Activated naive CD4-positive, alpha-beta T cell treated with anti-CD3 and anti-CD28 coated beads, Interleukin-2, amount 50 U/mL, for 72 hours (primary cell): ENCODE measurements at places on chromosomes 12 and 14. TPM values are rescaled to one million over a fixed set of nuclear protein-coding genes. Genes with fewer than 3 reads are reported as not detected.

- no peak for DNase-seq
Measured at GRCh38 chr14:26377150-26377549, 220.7 kb downstream of the NOVA1 start.

DNA sequence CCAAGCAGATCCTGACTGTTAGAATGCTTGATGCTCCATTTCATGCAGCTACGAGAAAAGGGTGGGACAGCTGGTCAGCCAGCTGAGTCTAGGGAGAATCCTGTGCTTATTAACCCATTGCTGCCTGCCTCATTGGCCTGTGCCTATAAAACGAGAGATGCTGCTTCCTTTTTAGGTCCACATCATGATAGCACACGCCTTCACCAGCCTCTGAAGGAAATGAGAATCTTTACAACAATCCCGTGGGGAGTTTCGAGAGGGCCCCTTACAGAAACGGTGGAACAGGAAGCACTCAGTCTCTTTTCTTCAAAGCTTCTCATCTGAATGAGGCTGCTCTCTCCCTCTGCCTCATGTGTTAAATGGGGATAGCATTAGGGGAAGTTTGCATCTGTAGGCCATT lies 147.3 kb upstream of the RFLNA start:
- DNase-seq: no peak

The CHST11 gene
- total RNA-seq: 20.0 TPM

The SLC17A8 gene
- total RNA-seq: not detected

GRCh38 chr14:87837296-87837695 lies 155.7 kb downstream of the GALC start:
- no peak for DNase-seq

- no peak for DNase-seq
Measured at GRCh38 chr12:77087427-77087826, 22.1 kb upstream of the E2F7 start.

DNA sequence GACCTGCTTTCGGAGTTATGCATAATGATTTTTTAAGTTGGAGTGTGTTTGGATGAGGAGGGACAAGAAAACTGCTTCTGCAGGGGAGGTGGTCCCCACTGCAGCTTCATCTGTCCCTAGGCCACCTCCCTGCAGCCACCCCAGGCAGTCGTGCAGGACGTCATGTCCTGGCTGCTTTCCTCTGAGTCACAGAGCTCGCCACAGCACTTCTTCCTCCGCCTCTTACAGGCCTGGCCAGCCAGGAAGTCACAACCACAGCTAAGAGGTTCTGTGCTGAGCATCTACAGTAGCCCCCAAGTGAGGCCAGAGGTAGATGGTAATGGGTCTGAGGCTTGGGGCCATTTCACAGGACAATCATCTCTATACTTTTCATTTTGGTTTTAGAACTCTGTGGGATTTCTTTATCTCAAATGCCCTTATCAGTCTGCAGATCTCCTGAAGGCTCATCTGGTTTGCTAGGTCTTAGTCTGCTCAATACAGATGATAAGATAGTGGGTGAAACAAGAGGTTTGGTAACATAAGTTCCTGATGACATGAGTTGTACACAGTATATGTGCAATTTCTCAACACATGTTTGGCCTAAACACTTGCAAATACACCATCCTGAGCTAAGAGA lies 106.4 kb downstream of the ARF6 start:
- DNase-seq: peak; percentile 91

- no peak for DNase-seq
Measured at GRCh38 chr14:23930742-23931141, 22.8 kb upstream of the DHRS4 start.

The PDE3A gene
- not detected for total RNA-seq

The KCNMB4 gene
- 1.3 TPM for total RNA-seq

DNA sequence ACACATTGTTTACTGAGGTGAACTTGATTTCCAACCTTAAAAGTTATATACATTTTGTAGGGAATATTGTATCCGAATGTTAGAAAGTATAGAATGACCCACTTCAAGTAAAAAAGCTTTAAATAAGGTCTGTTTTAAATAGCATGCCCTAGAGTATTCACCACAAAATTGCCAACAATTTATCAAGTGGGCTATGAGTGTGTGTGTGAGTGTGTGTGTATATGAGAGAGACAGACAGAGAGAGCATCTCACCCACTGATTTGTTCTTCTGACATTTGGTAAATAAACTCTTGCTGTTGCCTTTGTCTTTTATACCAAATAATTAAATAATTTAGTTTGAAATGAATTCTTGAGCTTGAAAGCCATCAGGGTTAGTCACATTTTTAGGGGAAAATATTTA lies 29.8 kb upstream of the RAP1B start:
- DNase-seq: no peak

The SMCO2 gene
- 0.37 TPM for total RNA-seq

DNA sequence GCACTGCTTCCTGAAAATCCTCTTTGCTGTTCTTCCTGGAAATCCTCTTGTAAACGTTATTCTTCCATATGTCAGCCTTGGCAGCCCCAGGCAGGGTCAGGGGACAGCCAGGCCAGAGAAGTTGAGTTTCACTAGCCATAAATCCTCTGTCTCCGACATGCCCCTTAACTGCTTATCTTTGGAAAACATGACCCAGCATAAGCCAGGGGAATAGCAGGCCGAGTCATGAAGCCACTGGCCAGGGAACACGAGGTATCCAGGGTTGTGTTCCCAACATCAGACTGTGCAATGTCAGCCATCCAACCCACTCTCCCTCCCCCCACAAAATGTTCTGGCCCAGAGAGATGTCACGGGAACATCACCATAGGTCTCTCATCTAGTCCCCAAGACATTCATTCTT lies 453.9 kb downstream of the MED13L start:
- DNase-seq: no peak

DNA sequence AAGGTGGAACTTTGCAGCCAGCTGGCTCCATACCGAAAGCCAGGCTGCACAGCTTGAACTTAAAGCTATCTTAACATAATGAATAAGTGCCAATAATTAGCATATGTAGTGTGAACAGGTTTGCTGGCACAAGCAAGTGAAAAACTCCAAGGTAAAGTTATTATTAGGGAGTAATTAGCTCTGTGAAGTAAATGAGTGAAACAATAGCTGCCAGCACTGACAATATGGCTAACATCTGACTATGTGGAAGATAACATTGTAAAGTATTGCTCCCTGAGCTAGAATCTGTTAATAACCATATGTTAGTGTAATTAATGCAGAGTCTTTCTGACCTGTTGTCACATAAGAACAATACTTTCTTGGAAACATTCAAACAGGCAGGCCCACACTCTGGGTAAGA lies 246.4 kb downstream of the SOX5 start:
- DNase-seq: no peak

The CD63 gene
- total RNA-seq: 129 TPM

- DNase-seq: no peak
Measured at GRCh38 chr12:96020314-96021003, 14.9 kb downstream of the LTA4H start.

GRCh38 chr12:100823963-100824362 lies 29.4 kb downstream of the ANO4 start:
- no peak for DNase-seq

DNA sequence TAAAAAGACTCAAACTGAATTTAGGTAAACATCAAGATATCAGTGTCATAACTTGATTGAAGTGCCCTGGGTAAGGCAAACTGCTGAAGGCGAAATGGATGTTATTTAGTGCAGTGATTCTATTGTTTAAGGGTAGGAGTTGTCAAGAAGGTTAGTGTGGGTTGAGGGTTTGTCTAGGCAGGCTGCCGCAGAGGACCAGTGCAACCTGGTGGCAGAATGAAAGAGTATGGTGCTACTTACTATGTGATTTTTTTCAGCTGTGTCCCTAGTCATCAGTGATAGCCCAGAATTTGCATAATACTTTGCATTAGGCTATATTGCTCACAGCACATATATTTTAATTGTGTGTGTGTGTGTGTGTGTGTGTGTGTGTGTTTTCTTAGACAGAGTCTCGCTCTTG lies 1127.0 kb downstream of the GALC start:
- no peak for DNase-seq

- DNase-seq: no peak
Measured at GRCh38 chr12:118463677-118464076, 87.3 kb downstream of the SUDS3 start.

The ATXN2 gene
- total RNA-seq: 51.6 TPM

The LALBA gene
- not detected for total RNA-seq

- DNase-seq: no peak
Measured at GRCh38 chr14:86430853-86431252, 900.9 kb downstream of the FLRT2 start.

DNA sequence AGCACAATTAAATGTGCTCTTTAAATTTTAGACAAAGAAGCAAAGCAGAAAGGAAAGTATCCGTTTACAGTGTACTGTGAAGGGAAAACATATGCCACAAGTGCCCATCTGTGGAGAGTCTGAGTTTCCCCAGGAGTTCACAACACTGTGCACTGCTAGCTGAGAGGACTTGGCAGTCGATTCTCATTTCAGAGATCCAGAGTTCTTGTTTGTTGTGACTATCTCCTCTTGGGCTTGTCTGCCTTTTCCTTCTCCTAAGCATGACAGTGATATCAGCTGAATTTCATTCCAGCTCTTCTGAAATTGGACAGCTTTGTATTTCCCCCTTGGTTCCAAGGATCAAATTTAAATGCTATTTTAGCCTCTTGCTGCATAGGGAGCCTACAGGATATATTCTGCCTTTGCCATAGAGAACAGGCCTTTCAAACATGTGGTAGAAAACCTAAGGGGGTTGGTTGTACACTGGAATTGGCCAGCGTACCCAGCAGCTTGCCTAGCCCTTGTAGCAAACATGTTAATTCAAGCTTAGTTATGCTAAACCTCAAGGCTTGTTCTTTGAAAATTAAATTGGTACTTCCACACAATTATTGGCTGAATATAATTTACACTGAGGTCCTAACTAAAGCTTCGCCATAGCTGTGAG lies 259.2 kb upstream of the NOVA1 start:
- no peak for DNase-seq

- no peak for DNase-seq
Measured at GRCh38 chr14:104358528-104359300, 220.3 kb downstream of the KIF26A start.

- no peak for DNase-seq
Measured at GRCh38 chr14:51872396-51872795, 12.0 kb downstream of the GNG2 start.

DNA sequence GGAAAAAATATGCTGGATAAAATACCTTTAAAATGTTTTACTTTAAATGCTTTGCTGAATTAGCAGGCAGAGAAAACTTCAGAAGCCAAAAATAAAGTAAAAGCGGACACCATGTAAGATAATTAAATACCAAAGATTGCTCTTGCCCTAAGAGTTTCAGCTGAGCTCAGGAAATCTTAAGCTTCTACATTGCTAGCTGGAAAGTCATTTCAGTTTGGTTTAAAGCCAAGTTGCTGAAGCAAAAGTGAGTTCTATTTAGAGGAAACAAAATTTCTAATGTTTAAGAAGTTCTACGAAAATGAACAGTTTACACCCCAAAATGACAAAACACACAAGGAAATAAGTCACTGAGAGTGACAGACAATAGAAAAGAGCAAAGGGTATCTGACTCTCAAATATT lies 310.0 kb downstream of the ADAMTS20 start:
- DNase-seq: no peak

The GDF11 gene
- 12.0 TPM for total RNA-seq

GRCh38 chr12:123270214-123271000 lies 1.2 kb downstream of the CDK2AP1 start:
- DNase-seq: peak; percentile 24

The LRIG3 gene
- not detected for total RNA-seq

- DNase-seq: no peak
Measured at GRCh38 chr14:73462048-73462715, 3.8 kb upstream of the NUMB start.

- peak; percentile 86 for DNase-seq
Measured at GRCh38 chr14:88385212-88386101, at the start of gene SPATA7. Gene SPATA7, plus strand, starts transcription at chr14:88385657. Its CDS starts 162 bp downstream, at chr14:88385819.

DNA sequence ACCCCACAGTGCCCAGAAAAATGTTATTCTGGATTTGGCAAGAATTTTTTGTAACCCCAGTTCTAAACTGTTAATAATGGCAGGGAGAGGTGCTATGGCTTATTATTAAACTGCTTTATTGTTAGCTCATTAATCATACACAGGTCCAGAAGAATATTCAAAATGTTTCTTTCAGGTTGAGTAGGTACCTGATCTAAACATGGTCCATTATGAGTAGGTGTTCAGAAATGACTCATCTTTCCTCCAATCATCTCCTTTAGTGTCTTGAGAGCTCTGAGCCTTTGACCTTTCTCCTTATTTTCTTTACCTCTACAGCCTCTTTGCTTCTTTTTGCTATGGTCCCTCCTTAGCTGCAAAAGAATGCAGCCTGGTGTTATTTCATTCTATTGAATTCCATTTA lies 211.0 kb upstream of the GARIN6 start:
- no peak for DNase-seq

The KIF5A gene
- 3.4 TPM for total RNA-seq

DNA sequence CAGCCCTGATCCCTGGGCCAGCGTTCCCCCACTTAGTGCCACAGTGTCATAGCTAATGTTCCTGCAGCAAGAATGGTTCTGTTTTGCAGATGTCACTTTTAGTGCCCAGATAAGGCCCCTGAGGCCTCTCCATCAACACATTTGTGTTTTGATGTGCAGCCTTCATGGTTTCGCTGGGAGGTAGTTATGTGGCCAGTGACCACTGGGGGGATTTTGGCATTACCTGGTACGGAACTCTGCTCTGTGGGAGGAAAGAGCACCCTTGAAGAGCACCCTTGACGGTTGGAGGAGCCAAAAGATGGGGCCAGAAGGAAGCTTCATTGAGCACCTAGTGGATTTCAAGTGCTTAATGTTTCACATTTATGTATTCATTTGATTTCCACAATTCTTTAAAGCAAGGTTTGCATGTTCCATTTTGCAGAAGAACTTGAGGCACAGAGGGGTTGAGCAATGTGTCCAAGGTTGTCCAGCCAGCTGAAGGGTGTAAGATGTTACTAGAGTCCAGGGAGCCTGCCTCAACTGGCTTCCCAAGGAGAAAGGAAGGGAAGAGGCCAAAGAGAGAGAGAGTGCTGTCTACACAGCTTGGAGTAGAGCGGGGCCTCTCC lies 13.0 kb downstream of the SERPINA11 start:
- no peak for DNase-seq

DNA sequence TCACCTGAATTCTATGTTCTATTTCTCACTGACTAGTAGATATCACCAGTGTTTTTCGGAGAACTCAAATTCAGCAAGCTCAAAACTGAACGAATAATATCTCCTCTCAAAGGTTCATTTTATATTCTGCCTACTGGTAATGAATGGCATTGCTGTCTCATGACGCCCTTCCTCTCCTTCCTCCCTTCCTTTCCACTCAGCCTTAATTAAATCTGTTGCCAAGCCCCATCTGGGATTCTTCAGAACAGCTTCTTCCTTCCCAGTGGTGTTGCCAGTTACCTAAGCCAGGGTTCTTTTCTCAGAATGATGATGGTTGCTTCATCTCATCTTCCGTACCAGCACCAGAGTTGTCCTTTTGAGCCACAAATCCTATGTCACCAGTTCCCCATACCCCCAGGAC lies 143.2 kb downstream of the SYNE2 start:
- DNase-seq: no peak
